ENCODE measurements at places on chromosomes 12 and 14. TPM values are rescaled to one million over a fixed set of nuclear protein-coding genes. Genes with fewer than 3 reads are reported as not detected.
A peak's percentile ranks its signal among the peaks of the same experiment; 100 is the strongest.

The NGB gene
- total RNA-seq, result not detected

The OR6C1 gene
- total RNA-seq, result not detected

The AMDHD1 gene
- 1.6 TPM for total RNA-seq

The NANOG gene
- not detected for total RNA-seq

The NAA30 gene
- 10.8 TPM for total RNA-seq

DNA sequence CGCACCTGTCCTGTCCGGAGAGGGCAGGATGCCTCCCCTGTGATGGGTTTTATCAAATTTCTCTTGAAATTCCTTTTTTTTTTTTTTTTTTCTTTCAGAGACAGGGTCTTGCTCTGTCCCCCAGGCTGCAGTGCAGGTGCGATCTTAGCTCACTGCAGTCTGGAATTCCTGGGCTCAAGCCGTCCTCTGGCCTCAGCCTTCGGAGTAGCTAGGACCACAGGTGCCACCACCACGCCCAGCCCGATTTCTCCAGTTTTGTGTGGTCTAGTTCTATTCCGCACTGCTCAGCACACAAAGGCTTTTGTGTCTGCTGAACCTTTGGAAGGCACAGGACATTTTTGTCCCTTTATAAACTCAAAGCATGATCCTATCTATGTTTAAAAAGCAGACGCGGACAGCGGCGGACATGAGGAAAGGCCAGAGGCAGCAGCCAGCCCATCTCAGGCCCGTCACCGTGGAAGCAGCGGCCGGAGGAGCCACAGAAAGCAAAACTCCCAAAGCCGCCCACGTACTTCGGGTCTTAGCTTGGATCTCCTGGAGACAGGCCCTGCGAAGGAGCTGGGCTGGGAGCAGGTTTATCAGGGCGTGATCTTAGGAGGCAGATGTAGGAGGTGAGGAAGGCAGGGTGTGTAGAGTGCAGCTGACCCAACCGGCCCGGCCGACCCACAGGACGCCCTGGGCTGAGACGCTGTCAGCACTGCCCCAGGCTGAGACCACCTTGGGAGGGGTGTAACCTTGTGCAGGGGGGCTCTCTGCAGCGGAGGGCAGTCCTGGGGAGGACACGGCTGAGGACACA is 30.9 kb upstream of the FBRSL1 start:
- DNase-seq, result no peak

GRCh38 chr14:90848944-90849731 is 32.9 kb upstream of the TTC7B start:
- no peak for DNase-seq

DNA sequence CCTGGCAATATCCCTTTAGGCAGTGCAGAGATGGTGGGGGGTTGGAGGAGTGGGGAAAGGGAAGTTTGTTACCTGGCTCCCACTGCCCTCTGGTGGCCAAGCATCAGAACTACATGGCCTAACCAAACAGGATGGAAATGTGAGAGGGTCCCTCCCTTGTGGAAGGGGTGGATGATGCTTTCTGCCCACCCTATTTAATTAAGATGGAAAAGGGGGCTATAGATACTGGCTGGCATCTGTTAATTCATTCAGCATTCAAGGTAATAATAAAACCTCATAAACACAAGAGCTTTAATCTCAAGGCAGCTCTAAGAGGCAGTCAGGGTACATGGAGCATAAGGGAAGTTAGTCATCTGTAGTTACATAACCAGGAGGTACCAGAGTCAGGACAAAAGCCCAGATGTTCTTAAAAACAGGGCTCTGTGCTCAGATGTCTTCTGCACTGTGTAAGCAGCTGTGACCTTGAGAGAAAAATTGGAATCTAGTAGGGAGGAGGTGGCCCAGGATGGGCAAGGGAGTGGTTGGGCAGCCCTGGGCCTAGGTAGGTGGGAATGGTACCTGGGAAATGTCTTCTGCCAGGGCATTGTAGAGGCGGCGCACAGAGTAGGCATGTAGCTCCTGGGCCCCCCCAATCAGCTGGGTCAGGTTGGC is 4.6 kb downstream of the AP1G2 start:
- DNase-seq, result peak; percentile 35

DNA sequence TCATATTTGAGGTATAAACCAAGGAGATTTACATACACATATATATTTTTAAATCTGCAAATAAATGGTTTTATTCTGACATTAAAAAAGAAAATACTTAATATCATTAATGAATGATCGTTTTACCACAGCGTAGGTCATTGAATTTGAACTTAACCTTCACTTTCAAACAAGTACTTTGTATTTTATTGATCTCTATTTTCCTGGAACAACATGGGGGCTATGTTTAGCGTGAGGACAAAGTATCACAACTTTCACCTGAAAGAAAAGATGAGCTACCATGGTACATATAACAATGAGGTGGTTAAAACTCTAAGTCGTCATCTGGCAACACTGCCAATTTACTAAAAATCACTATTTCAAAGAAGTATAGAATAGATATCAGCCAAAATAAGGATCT is 6.0 kb downstream of the GYS2 start:
- no peak for DNase-seq

- no peak for DNase-seq
Observed at GRCh38 chr12:43028826-43029225, 439.3 kb upstream of the PRICKLE1 start.

DNA sequence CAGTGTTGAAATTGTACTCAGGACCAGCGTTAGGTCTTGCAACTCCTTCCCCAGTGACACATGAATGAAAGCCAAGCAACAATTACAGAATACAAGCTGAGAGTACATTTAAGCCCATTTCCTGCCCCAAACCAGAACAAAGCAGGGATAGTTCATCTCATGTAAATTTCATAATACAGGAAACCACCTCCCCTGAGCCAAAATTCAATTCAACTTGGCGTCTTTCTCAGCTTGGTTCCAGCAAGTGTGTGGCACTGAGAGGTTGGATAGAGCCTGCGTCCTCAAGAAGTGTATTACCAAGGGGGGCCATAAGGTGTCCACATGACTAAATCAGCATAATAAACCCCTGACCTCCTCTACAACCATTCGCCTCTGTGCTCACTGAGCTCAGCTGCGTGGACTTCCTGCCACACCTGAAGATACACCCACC is 278.9 kb upstream of the CRY1 start:
- peak; percentile 35 for DNase-seq

DNA sequence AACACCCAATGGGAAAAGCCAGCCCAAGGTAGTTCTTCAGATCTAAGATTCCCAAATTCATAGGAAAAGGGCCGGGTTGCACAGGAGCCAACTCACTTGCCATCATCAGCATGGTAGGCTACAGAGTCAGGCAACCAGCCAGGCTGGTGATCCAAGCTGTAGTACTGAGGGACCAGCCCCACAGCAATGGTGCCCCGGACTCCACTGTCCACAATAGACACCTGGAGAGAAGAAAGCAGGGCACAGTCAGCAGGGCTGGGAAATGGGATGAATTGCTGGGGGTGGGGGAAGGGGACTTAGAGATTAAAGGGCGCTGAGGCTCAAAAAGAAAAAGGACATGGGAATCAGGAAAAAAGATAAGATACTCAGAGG is 4.2 kb downstream of the SPRYD3 start:
- DNase-seq, result no peak

DNA sequence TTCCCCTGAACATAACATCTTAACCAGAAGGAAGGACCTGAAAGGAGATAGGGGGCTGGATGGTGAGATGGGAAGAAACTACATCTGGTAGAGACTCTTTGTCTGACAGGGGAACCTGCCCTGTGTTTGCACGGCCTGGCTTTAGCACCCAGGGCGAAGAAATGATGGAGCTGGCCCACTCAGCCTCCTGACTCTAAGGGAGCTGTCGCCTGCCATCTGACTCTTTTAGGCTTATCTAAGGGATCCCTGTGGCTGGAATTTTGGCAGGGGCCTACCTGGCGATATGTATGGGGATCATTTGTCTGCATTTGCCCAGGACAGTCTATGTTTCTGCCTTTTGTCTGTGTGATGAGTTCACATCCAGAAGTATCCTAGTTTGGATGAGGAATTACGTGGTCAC is 15.6 kb upstream of the CACNA2D4 start:
- no peak for DNase-seq

DNA sequence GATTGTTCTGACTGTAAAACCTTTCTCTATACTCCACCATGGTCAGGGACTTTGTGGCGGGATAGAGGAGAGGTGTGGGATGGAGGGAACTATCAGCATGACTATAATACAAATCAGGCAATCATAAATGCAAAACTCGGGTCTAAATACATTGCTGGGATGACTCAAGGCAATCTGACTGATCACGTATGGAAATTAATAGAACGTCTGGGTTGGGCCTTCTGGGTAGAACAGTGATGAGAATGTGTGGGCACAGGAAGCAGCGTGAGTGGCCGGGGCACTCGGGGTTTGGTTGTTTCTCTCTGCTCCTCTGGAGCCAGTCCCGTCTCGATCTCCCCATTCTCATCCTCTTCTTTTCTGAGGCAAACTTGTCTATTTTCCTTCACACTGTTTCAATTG is 485.8 kb downstream of the VRK1 start:
- no peak for DNase-seq

- peak; percentile 96 for DNase-seq
Observed at GRCh38 chr12:116358893-116359761, 81.6 kb upstream of the MED13L start.

DNA sequence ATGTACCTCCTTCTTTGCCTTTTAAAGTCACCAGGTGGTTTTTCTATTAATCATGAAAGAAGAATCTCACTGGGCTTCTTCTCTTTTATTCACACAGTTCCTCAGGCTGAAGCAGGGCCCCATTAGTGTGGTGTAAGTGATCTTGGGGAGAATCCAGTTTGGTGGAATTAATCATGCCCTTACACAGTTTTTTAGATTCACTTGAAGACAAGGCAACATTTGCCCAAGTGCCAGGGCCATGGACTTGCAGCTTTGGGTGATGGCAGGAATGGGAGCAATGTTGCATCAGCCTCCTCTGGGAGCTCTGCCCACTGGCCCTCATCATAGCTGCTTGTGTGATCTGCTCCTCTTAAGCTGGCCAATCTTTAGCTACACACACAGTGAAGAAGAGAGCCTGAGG is 33.8 kb downstream of the KCNK10 start:
- DNase-seq, result no peak

- no peak for DNase-seq
Observed at GRCh38 chr14:101206556-101206955, 303.0 kb upstream of the RTL1 start.

GRCh38 chr14:74545386-74545785 is 51.8 kb downstream of the ISCA2 start:
- peak; percentile 19 for DNase-seq

GRCh38 chr14:75605916-75606315 is 27.5 kb downstream of the FLVCR2 start:
- DNase-seq, result no peak

DNA sequence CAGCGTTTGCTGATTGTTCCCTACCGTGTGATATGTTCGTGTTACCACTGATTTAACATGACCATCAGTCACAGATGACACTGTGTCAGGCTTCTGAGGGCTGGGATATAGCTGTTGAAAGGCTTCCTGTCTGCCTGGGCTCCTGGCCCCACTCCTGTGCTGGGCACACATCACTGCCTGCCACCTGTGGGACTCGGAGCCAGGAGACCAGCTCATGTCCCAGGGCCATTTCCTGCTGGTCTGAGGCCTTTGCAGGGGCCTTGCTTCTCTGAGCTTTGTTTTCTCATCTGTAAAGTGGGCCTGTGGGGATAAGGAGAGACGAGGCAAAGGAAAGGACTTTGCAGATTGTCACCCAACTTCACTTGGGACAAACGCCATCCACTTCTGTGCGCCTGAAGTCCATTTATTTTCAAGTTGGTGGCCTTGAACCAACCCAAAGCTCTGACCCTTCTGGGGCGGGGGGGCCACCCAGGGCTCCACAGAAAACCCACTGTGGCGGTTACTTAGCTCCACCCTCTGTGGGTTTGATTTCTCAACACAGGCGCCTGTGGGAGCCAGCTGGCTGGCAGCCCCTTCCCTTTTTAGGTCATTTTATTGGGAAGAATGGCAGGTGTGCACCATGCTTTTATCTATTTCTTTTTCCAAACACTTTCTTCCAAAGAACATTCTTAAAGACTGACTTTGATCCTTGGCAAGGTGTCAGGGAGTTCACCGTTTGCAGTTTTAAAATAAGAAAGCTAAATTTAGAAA is 54.1 kb downstream of the BEGAIN start:
- DNase-seq, result peak; percentile 15

DNA sequence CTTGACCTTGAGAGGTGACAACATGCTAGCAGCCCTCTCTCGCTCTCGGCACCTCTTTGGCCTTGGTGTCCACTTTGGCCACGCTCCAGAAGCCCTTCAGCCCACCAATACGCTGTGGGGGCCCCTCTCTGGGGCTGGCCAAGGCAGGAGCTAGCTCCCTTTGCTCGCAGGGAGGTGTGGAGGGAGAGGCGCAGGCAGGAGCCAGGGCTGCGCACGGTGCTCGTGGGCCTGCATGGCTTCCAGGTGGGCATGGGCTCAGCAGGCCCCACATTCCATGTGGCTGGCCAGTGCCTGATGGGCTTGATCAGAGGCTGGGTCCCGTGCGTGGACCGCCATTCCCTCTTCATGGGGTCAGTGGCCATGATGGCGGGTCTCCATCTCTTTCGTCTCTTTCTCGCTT is 1237.0 kb upstream of the USP15 start:
- no peak for DNase-seq

DNA sequence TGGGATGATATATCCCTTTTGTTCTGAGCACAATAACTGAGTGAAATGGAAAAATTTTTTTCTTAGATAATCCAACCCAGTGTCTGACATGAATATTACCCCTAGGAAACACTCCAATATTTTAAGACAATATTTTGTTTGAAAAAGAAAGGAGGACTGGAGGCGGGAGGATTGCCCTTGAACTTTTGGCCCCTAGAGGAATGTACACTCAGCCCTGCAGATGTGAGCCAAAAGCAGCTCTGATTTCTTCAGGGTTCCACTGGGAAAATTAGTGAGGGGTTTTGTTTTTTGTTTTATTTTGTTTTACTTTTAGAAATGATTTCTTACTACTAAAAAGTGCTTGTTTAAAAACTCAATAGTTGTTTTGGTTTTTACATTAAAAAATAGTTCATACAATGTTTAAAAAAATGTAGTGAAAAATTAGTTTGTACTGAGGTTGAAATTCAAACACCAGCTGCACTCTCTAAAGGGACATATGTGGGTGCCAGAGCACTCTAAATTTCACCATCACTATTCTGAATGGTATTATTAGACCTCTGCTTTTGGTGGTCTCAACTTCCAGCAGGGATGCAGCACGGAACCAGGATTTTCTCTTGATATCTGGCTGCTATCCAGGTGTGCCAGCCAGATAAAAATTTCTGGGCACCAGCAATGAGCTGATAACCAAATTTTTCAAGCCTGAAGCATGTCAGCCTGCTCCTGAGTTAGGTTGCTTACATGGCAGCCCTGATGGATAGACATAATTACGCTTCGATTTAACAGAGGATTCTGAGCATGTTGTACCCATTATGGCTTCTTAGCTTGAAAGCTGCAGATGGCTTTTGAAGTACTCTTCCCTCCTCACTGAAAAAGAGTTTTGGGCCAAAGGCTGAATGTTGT is 141.9 kb downstream of the ANO6 start:
- no peak for DNase-seq

GRCh38 chr12:125382926-125383325 is 317.7 kb downstream of the AACS start:
- no peak for DNase-seq

- DNase-seq, result no peak
Observed at GRCh38 chr12:109033239-109034196, 12.7 kb upstream of the SVOP start.
